ENCODE measurements at places on chromosomes 4 and X. TPM values are rescaled to one million over a fixed set of nuclear protein-coding genes. Genes with fewer than 3 reads are reported as not detected.

- no peaks in the 10 kb centered on the region for H3K4me1 ChIP-seq
- no peak overlapping the region for H3K27ac ChIP-seq
- no peaks in the 10 kb centered on the region for H3K27me3 ChIP-seq
- no peak for DNase-seq
Observed at GRCh38 chr4:149923736-149924135, 108.1 kb upstream of the IQCM start.

Gene NIPAL1
- 21.0 TPM for total RNA-seq

Gene NHSL2
- total RNA-seq = 0.27 TPM

DNA sequence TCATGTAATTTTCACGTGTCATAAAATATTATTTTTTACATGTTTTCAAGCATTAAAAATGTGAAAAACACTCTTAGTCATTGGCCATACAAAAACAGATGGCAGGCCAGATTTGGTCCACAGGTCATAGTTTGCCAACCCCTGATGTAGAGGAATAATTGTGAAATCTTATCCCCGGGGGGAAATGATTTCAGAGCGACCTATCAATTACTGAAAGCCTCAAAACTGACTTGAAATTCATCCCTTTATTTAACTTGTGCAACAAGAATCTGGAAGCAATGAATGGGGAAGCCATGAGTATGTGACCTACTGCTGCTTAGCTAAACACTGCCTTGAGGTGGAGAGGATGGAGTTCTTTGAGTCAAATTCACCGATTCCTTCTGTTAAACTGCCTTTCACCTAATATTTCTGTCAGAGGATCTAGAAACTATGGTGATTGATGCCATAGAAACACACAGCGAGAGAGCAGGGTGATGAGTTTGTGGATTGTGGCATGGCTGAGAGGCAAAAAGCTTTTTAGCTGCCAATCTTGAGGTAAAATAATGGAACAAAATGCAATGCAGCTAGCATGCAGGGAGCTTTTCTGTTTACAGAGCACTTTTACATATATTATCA lies 30.3 kb upstream of the BRS3 start:
- no peaks in the 10 kb centered on the region for H3K4me1 ChIP-seq
- no peak overlapping the region for H3K27ac ChIP-seq
- H3K4me3 ChIP-seq = no peak overlapping the region
- H3K27me3 ChIP-seq = no peaks in the 10 kb centered on the region

Gene PF4V1
- not detected for total RNA-seq

DNA sequence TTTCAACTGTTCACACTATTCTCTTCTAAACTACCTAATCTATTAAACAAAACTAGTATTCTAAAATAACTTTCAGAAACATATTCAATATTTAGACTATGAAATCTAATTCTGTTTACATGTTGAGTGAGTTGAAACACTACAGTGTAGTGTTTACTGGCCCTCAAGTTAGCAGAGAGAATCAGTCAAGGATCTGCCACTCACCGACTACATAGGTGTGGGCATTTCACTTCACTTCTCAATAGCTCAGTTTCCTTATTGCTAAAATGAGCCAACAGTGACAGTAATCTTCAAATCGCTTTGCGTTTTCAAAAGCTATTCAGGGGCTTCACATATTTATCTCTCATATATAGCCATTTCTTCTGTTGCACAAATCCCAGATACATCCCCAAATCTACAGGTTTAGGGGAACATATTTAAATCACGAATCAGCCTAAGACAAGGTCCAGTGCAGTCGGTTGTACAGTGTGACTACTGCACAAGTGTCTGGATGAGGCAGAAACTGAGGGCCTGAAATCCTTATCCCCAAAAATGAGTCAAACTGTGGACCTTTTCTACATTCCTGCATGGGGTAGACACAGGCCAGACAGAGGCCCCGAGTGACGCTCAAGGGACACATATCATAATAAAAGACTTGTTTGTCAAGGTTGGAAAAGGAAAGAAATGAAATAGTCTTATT lies 129.8 kb downstream of the PPP3CA start:
- no peak overlapping the region for H3K4me3 ChIP-seq
- no peak for DNase-seq
- no peaks in the 10 kb centered on the region for H3K27me3 ChIP-seq
- H3K4me1 ChIP-seq = peaks cover 33% of the 10 kb centered on the region
- H3K36me3 ChIP-seq = no peaks in the 10 kb centered on the region

GRCh38 chr4:187961171-187961570 lies 34.4 kb upstream of the ZFP42 start:
- no peaks in the 10 kb centered on the region for H3K27me3 ChIP-seq
- no peak for DNase-seq
- H3K36me3 ChIP-seq = no peaks in the 10 kb centered on the region

Gene ASB5
- not detected for total RNA-seq

DNA sequence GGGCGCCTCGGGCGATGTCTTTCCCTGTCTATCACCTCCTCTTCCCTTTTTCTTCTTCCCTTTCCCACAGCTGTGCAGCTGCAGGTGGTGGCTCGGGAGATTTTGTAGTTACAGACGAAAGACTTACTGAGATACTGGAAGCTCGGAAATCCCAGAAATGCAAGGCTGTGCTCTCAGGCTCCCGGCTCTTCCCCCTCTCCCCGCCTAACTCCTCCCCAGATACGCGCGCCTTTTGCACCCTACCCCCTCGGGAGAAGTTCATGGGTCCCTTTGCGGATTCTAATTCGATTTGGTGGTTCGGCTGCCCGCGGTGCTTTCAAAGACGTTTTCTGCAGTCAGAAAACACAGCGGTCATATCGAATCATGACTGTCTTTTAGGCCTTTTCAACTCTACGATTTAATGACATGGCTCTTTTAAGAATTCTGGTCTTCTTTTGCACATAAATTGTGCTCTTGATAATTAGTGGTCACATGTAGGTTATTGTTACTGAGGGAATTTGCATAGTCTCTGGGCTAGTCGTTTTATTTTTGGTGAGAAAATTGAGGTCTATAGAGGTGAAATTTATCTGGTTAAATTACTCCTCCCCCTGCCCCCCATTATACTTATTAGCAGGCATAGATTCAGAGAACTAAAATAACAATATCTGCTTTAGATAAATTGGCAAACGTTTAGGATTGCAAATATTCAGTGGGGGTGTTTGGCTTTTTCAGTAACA lies 1.6 kb downstream of the SEPTIN11 start:
- no peak for DNase-seq
- no peaks in the 10 kb centered on the region for H3K4me1 ChIP-seq
- H3K27me3 ChIP-seq = no peaks in the 10 kb centered on the region
- peaks cover 36% of the 10 kb centered on the region for H3K36me3 ChIP-seq
- H3K27ac ChIP-seq = peak overlapping the region; percentile 90

Gene SH3TC1
- total RNA-seq = 7.8 TPM

GRCh38 chrX:136529795-136530194 lies 2.2 kb upstream of the VGLL1 start:
- H3K27ac ChIP-seq = no peak overlapping the region
- no peak overlapping the region for H3K4me3 ChIP-seq
- no peaks in the 10 kb centered on the region for H3K27me3 ChIP-seq

- H3K27me3 ChIP-seq = no peaks in the 10 kb centered on the region
- H3K4me1 ChIP-seq = no peaks in the 10 kb centered on the region
- DNase-seq = no peak
- H3K36me3 ChIP-seq = peaks cover 4% of the 10 kb centered on the region
Observed at GRCh38 chrX:56784666-56785065, 55.6 kb downstream of the NBDY start.

Gene GPR143
- total RNA-seq = 8.8 TPM

DNA sequence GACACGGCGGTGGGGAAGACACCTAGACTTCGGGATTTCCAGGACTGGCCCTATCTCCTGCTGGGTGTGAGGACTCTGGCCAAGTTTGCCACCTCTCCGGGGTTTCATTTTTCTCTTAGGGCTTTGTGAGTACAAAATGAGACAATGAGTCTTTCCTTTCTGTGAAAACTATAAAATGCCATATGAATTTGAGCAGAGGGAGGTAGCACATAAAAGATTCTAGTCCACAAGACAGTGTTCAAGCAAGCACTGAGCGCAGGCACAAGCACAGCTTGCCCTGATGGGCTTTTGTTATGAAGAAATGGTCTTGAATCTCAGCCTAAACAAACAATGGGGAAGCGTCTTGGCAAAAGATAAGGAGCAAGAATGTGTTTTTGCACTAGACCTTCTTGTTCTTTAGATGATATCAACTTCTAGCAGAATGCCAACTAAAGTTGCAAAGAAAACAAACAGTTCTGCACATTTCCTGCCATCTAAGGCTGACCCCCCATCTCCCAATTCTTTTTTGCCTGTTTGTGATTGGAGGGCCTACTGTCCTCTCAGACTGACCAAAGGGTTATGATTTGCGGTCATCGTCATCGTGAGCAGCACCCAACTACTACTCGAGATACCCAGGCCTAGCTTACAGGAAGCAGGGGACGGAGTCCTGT lies 73.0 kb upstream of the ZNF518B start:
- H3K27me3 ChIP-seq = peaks cover 8% of the 10 kb centered on the region
- H3K4me1 ChIP-seq = no peaks in the 10 kb centered on the region
- H3K4me3 ChIP-seq = no peak overlapping the region
- H3K36me3 ChIP-seq = no peaks in the 10 kb centered on the region

DNA sequence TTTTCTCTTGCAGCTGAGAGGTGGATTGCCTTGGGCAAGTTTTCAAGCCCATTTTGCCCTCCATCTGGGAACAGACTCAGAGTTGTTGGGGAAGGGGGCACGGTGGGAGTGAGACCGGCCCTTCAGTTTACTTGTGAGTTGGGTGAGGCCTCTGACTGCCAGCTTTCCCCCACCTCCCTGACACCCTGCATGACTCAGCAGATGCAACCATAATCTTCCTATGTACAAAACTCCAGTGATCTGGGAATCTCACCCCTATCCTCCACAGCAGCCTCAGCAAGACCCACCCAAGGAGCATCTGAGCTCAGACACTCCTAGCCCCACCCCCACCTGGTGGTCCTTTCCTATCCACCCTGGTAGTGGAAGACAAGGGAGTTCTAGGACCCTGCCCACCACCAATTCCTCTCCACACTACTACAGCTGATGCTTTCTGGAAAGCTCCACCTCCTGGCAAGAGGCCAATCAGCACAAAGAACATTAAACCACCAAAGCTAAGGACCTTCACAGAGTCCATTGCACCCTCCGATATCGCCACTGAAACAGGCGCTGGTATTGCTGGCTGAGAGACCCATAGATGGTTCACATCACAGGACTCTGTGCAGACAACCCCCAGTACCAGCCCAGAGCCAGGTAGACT lies 99.4 kb upstream of the STK26 start:
- no peak overlapping the region for H3K27ac ChIP-seq
- no peak overlapping the region for H3K4me3 ChIP-seq
- DNase-seq = no peak
- peaks cover 28% of the 10 kb centered on the region for H3K27me3 ChIP-seq

GRCh38 chr4:7278981-7279380 lies 86.6 kb downstream of the SORCS2 start:
- H3K27ac ChIP-seq = no peak overlapping the region
- no peaks in the 10 kb centered on the region for H3K36me3 ChIP-seq
- no peak for DNase-seq
- H3K4me3 ChIP-seq = no peak overlapping the region

DNA sequence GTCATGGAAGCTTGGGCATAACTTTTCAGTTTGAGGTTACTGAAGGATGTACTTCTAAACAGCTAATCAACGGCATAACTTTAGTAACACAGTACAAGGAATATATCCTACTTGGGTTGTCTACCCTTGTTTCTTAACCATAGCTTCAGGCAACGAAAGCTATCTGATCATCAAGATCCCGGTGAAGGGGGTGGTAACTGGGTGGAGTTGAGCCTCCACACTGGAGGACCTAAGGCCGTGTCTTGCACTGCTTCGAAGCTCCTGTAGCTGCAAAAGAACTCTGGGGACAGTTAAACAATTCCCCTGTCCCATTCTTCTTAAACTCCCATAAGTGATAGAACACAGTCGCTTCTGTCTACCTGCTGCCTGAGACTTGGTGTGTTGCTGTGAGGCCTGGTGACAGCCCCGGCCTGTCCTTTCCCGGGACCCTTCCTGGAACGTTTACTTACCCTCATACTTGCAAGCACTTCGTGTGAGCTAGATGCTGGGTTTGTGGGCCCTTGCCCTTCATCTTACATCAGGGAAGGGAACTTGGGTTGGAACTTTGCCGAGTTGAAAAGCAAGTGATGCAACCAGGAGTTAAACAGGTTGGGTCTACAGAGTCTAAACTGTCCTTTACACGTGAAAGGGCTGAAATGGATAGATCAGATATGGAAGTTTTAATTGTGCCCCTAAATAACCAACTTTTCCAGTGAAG lies 5.8 kb upstream of the WDR1 start:
- DNase-seq = no peak
- peaks cover 12% of the 10 kb centered on the region for H3K27me3 ChIP-seq
- H3K4me1 ChIP-seq = peaks cover 16% of the 10 kb centered on the region
- peaks cover 5% of the 10 kb centered on the region for H3K36me3 ChIP-seq
- H3K27ac ChIP-seq = no peak overlapping the region
- no peak overlapping the region for H3K4me3 ChIP-seq

Gene TEX13C
- not detected for total RNA-seq

Gene GABRB1
- not detected for total RNA-seq

- peaks cover 7% of the 10 kb centered on the region for H3K36me3 ChIP-seq
- H3K27ac ChIP-seq = no peak within 1 kb of the TSS
- DNase-seq = no peak
- H3K4me3 ChIP-seq = no peak within 1 kb of the TSS
Observed at GRCh38 chrX:101385795-101386541, at the start of gene BTK. Gene BTK, minus strand, starts transcription at chrX:101386191. Its CDS starts 10,907 bp downstream, at chrX:101375284.

DNA sequence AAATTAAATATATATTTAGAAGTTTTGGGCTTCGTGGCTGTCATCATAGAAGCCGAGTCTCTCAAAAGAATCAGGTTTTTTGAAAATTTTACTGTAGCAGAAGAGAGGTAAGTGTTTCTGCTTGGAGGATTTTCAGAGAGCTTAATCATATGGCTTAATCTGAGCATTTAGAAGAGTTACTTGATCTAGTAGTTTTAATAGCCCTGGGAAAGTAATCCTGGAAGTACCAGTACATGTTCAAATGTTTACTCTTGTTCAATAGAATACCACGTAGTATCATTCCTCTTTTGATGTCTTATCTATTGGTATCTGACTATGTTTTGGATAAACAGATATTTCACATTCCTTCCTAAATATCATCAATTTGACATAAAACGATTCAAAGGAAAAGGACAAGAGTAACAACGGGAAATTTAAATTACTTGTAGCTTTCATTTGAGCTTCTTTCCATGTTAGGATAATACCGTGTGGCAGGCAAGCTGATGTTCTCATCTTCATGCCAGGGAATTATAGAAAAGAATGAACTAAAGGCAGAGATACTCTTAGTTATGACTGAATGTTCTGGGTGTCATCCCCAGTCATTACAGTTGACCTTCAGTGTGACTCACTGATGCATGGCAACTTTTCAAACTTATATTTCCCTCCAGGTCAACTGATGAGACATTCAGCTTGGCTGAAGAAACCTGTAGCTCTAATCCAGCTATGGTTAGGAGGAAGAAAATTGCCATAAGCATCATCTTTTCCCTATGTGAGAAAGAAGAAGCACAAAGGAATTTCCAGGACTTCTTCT lies 89.8 kb downstream of the FNIP2 start:
- H3K36me3 ChIP-seq = peaks cover 12% of the 10 kb centered on the region
- no peak for DNase-seq
- no peak overlapping the region for H3K27ac ChIP-seq
- no peak overlapping the region for H3K4me3 ChIP-seq
